Activated CD4-positive, alpha-beta T cell treated with anti-CD3 and anti-CD28 coated beads for 48 hours (primary cell): ENCODE measurements at places on chromosomes 2 and 18.

DNA sequence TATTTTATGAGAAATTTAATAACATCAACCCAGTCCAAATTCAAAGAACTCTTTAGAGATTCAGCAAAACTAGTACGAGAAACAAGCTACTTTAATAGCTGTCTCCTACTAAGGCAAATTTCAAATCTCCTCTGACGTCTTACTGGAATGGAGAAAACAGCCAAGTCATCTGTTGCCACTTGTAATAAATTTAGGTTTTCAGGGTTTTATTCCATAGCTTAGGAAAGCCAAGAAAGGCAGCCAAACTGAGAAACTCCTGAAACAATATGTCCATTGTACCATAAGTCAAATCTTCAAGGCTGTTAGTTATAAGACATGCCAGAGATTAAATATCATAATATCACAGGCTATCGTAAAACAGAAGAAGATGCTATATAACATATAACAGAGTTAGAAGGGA, 524.6 kb upstream of the SETBP1 start:
- no peak for DNase-seq

DNA sequence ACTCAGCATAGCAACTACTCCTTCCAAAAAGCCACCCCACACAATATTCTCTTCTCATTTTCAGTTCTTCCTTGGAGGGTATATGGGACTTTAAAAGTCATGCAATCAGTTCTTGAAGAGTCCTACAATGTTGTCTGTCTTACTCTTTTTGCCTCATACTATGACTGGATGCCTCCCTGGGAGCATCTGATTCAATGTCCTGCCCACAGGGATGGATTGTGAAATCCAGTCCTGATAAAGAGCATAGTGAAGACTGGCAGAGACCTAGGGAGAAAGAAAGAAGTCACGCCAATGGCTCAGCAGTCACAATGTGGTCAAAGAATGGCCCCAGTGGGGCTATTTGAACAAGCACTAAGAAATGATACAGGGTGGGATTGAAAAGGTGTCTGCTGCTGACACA, 155.1 kb upstream of the SERPINE2 start:
- DNase-seq: no peak

- peak; percentile 8 for DNase-seq
Measured at GRCh38 chr18:34659579-34660517, 50.2 kb upstream of the DTNA start.

DNA sequence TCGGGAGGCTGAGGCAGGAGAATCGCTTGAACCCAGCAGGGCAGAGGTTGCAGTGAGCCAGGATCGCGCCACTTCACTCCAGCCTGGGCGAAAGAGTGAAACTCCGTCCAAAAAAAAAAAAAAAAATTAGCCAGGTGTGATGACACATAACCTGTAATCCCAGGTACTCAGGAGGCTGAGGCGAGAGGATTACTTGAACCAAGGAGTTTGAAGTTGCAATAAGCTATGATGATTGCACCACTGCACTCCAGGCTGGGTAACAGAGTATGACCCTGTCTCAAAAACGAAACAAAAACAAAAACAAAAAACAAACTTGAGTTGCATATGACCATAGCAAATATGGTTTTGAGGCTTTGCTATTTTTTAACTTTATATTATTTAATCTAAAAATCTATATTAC, 25.8 kb downstream of the SANBR start:
- DNase-seq: no peak

GRCh38 chr2:37523814-37524362, 147.6 kb downstream of the CDC42EP3 start:
- no peak for DNase-seq
